ENCODE measurements at places on chromosomes 11 and 22.

GRCh38 chr11:94295534-94295933 lies 8.8 kb upstream of the IZUMO1R start:
- DNase-seq: no peak

- DNase-seq: no peak
Observed at GRCh38 chr11:130179396-130180306, 20.1 kb downstream of the ST14 start.

DNA sequence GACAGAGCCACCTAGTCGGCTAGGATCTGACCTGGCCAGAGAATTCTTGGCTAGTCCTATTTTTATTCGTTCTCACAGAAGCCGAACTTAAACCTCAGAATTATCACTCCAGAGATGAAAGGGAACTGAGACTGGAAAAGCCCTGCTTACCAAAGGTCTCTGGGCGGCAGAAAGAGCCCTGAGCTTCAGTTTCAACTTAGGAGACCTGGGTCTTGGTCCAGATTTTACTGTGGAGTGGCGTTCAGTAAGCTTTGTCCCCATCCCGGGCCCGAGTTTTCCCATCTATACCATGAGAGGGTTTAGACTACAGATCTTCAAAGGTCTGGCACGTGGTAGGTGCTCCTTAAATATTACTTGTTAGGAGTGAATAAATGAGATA lies 516 bp downstream of the NEU3 start:
- no peak for DNase-seq

- no peak for DNase-seq
Observed at GRCh38 chr11:19951558-19952115, 208.6 kb downstream of the DBX1 start.

- no peak for DNase-seq
Observed at GRCh38 chr11:37072538-37073055, 474.6 kb upstream of the RAG2 start.

- no peak for DNase-seq
Observed at GRCh38 chr11:2869134-2869526, 16.4 kb downstream of the CDKN1C start.

- DNase-seq: no peak
Observed at GRCh38 chr22:47929073-47929472, 1166.6 kb downstream of the TBC1D22A start.

DNA sequence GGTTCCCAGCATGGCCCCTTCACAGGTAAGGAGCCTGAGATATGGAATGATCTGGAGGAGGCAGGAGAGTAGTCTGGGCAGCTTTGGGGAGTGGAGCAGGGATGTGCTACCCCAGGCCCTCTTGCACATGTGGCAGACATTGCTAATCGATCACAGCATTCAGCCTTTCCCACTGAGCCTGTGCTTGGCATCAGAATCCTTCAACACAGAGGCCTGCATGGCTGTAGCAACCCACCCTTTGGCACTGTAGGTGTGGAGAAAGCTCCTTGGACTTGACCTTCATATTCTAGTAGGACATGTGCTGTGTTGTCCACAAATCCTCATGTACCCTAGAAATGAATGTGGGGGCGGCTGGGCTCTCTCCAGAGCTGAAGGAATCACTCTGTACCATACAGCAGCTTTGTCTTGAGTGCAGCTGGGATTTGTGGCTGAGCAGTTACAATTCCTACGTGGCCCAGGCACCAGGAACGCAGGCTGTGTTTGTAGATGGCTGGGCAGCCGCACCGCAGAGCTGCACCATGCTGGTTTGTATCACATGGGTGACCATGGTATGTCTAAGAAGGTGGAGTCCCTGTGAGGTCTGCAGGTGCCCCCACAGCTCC lies 21.8 kb upstream of the PPP6R3 start:
- DNase-seq: no peak

GRCh38 chr11:66264914-66265313 lies 3.5 kb upstream of the RAB1B start:
- DNase-seq: peak; percentile 43

- DNase-seq: no peak
Observed at GRCh38 chr11:111095327-111095726, 150.2 kb upstream of the POU2AF2 start.

- no peak for DNase-seq
Observed at GRCh38 chr11:932435-932834, 6.8 kb downstream of the AP2A2 start.

- DNase-seq: no peak
Observed at GRCh38 chr22:23085785-23086184, 15.5 kb downstream of the GNAZ start.

GRCh38 chr22:43370036-43370435 lies 26.9 kb upstream of the SCUBE1 start:
- no peak for DNase-seq

GRCh38 chr22:22047266-22047665 lies 64.7 kb upstream of the TOP3B start:
- no peak for DNase-seq
